ENCODE measurements at places on chromosomes 7 and 10. TPM values are rescaled to one million over a fixed set of nuclear protein-coding genes. Genes with fewer than 3 reads are reported as not detected.

SPDYE6 gene
- total RNA-seq = not detected

SFRP5 gene
- total RNA-seq = not detected

LIPK gene
- not detected for total RNA-seq

ZNF679 gene
- not detected for total RNA-seq

TBRG4 gene
- total RNA-seq = 49.8 TPM

ANKRD61 gene
- total RNA-seq = under 0.01 TPM

IGFBP1 gene
- not detected for total RNA-seq

CDNF gene
- 1.0 TPM for total RNA-seq

CCSER2 gene
- total RNA-seq = 27.7 TPM

CDK1 gene
- total RNA-seq = 11.7 TPM

ZNRF2 gene
- 7.2 TPM for total RNA-seq

OR6B1 gene
- total RNA-seq = not detected

DOCK4 gene
- 65.9 TPM for total RNA-seq

DOCK1 gene
- total RNA-seq = 120 TPM

FANK1 gene
- total RNA-seq = 1.1 TPM

PIP gene
- total RNA-seq = not detected

SPDYE8 gene
- not detected for total RNA-seq

VAX1 gene
- total RNA-seq = not detected

ELOVL3 gene
- not detected for total RNA-seq

FXYD4 gene
- not detected for total RNA-seq

HDAC9 gene
- total RNA-seq = 7.6 TPM

POLR1F gene
- total RNA-seq = 19.6 TPM
